ENCODE measurements at places on chromosomes 4 and X.

- H3K4me3 ChIP-seq, result no peak overlapping the region
- DNase-seq, result no peak
Measured at GRCh38 chr4:177008836-177009501, 216.2 kb upstream of the VEGFC start.

- H3K27ac ChIP-seq, result peak overlapping the region; percentile 91
- H3K36me3 ChIP-seq, result no peaks in the 10 kb centered on the region
- H3K4me1 ChIP-seq, result peaks cover 11% of the 10 kb centered on the region
- H3K27me3 ChIP-seq, result no peaks in the 10 kb centered on the region
Measured at GRCh38 chrX:397575-397974, 10.9 kb upstream of the PPP2R3B start.

DNA sequence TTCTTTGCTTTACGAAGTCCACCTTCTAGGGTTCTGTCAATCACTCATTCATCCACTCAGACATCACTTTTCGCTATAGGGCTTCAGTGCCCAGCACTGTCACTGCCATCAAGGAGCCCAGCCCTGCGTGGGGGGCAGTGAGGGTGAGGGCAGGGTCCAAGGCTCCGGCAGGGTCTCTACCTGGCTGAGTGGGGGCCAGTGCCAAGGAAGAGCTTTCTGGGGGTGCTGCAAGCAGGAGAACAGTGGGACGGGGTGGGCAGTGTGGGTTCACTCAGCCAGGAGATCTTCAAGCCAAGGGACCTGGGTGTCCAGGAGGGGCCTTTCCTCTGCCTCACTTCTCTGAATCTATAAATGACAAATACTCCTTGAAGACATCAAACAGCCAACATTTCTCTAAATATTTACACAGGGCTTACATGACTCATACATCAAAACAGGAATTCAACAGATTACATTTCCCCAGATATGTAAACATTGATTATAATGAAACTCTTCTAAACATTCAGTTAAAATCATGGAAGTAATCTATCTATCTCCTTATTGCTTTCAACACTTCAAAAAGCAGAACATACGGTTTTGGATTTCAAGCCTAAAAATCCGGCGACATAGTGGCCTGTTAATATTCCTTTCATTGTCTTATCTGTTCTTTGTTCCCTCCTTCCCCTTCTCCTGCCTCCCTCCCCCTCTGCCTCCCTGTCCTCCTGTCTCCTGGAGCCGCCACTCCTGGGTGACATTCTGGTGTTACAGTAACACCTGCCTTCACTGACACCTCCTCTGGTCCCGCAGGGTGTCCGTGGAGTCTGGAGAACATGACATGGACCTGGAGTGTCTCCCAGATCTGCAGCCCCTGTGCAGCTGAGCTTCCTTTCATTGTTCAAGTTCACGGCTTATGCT is 94.4 kb upstream of the ADRA2C start:
- no peaks in the 10 kb centered on the region for H3K36me3 ChIP-seq
- H3K27me3 ChIP-seq, result no peaks in the 10 kb centered on the region
- H3K4me3 ChIP-seq, result no peak overlapping the region
- no peak overlapping the region for H3K27ac ChIP-seq
- H3K4me1 ChIP-seq, result no peaks in the 10 kb centered on the region
- DNase-seq, result no peak

GRCh38 chr4:84279678-84280077 is 219.4 kb downstream of the NKX6-1 start:
- no peak for DNase-seq
- no peaks in the 10 kb centered on the region for H3K4me1 ChIP-seq
- no peak overlapping the region for H3K27ac ChIP-seq
- no peaks in the 10 kb centered on the region for H3K36me3 ChIP-seq
- H3K27me3 ChIP-seq, result no peaks in the 10 kb centered on the region

GRCh38 chr4:53779025-53779424 is 187.7 kb upstream of the LNX1 start:
- H3K27ac ChIP-seq, result no peak overlapping the region
- H3K27me3 ChIP-seq, result no peaks in the 10 kb centered on the region
- no peak overlapping the region for H3K4me3 ChIP-seq
- DNase-seq, result no peak
- no peaks in the 10 kb centered on the region for H3K36me3 ChIP-seq
- H3K4me1 ChIP-seq, result peaks cover 35% of the 10 kb centered on the region

GRCh38 chr4:80266253-80266901 is at the start of gene FGF5:
TSS of gene FGF5 (plus strand) at chr4:80266664. CDS start at chr4:80266825, 161 bp downstream.
- no peaks in the 10 kb centered on the region for H3K27me3 ChIP-seq
- peak within 1 kb of the TSS; percentile 91 for H3K4me3 ChIP-seq
- peak; percentile 91 for DNase-seq
- peaks cover 44% of the 10 kb centered on the region for H3K4me1 ChIP-seq
- H3K27ac ChIP-seq, result peak within 1 kb of the TSS; percentile 95
- H3K36me3 ChIP-seq, result no peaks in the 10 kb centered on the region

DNA sequence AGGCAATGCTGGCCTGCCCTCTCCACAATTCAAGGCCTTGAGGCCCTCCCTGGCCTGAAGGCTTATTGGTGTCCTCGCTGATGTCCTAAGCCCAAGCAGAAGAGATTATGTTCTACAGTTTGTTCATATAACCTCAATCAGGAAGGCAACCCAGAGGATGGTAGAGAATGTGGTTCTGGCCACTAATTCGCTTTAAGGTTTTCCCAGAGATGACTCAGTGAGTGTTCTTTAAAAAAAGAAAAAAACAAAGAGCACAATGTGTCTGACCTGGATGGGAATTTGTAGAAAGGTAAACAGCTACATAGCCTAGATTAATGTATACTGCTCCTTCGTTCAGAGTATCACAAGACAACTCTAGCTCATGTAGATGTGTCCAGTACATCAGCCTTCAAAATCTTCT is 66.0 kb downstream of the MANBA start:
- H3K4me1 ChIP-seq, result no peaks in the 10 kb centered on the region
- no peak for DNase-seq
- H3K27me3 ChIP-seq, result no peaks in the 10 kb centered on the region
- peaks cover 10% of the 10 kb centered on the region for H3K36me3 ChIP-seq
- H3K27ac ChIP-seq, result no peak overlapping the region

All from osteocyte (in vitro differentiated cells).